Natural killer cell treated with Interleukin-12 subunit alpha and Interleukin-12 subunit beta and Interleukin-15 and Interleukin-18, amount 100 ng/mL, for 72 hours (primary cell): ENCODE measurements at places on chromosomes 6 and 20.

GRCh38 chr6:111598181-111598580, 7.5 kb downstream of the TRAF3IP2 start:
- no peak for DNase-seq

GRCh38 chr6:135461208-135461607, 36.3 kb downstream of the AHI1 start:
- DNase-seq, result no peak

GRCh38 chr6:154297721-154298120, 58.9 kb downstream of the IPCEF1 start:
- DNase-seq, result no peak

GRCh38 chr6:39228992-39229767, at the start of gene KCNK5:
TSS of gene KCNK5 (minus strand) at chr6:39229475. CDS start at chr6:39229111, 364 bp downstream.
- peak; percentile 83 for DNase-seq

GRCh38 chr6:12149944-12150510, 137.9 kb downstream of the HIVEP1 start:
- no peak for DNase-seq

GRCh38 chr6:70369332-70369950, 43.9 kb upstream of the FAM135A start:
- DNase-seq, result peak; percentile 77

DNA sequence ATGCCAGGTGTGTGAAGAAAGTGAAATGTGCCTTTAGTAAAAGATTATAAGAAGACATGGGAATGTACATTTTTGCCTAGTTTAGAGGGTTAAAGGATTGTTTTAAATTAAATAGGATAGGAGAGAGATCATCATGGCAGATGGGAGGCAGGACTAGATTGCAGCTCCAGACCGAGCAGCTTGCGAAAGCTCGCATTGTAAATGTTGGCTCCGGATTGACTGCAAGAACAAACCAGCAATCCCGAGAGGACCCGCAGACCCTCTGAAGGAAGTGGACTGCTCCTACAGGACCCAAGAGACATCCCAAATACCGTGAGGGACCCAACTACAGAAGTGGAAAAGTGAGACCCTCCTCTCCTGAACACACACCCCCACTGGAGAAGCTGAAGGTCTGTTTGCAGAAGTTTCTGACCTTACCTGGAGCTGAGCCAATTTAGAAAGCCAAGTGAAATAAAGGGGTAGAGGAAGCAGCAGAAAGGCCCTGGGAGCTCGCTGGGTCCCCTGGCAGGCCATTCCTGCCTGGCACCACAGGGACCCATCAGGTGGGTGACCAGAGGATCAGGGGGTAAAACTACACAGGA, 30.0 kb upstream of the TPD52L1 start:
- no peak for DNase-seq

DNA sequence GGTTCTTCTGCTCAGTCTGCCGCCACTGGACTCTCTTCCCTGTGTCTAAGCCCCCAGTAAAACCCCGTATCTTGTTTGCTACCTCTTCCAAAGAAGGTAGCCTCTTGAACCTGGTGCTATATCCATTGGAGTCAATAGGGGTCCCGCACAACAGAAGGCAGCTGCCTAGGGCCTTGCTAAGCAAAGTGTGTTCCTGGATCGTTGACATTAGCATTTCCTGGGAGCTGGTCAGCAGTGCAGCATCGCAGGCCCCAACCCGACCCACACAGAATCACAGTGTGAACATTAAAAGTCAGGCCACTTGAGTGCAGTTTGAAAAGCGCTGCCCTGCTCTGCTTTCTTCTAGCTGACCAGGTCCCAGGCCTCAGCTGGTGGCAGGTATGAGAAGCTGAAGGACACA, 2.9 kb downstream of the ADA start:
- DNase-seq, result peak; percentile 25

- no peak for DNase-seq
Measured at GRCh38 chr6:132466952-132467351, 46.0 kb downstream of the STX7 start.

DNA sequence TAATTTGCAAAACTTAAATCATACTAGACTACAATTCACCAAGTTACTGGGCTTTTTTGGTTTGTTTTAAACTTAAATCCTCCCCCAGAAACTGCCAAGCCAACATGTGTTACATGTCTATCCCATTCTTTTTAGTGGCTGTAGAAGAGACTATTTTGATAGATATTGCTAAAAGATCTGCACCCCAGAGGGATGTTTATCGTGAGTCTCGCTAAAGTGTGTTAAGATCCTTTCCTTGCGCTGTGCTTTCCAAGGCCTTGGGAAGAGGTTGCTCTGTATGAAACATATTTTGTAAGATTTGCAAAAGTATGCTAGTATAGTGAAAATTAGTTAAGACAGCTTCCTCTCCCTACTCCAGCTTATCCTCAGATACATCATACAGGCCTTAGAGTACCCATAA, 63.0 kb downstream of the GPX5 start:
- no peak for DNase-seq

GRCh38 chr6:72825315-72825911, 203.5 kb downstream of the KCNQ5 start:
- no peak for DNase-seq

DNA sequence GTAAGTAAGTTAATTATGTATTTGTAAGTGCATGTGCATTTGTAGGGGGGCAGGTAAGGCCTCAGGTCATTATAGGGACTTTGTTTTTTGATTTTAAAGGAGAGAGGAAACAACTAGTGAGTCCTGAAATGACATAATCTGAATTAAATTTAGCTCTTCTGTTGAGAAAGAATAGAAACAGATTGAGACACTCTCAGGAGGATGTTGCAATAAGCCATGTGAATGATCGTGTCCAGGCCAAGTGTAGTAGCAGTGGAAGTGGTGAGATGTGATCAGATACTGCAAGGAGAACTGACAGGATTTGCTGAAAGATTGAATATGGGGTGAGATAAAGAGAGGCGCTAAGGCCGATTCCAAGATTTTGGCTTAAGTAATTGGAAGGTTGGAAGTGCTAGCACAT, 2.6 kb upstream of the CENPW start:
- no peak for DNase-seq

DNA sequence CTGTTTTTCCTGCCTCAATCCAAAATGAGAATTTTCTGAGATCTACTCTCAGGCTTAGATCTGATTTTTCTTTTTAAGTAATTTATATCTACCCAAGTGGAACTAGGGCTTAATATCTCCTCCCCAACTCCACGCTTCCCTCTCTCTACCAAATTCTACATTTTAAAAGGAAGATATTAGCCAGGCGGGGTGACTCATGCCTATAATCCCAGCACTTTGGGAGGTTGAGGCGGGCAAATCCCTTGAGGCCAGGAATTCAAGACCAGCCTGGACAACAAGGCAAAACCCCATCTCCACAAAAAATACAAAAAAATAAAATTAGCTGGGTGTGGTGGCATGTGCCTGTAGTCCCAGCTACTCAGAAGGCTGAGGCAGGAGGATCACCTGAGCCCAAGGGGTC, 61.0 kb downstream of the MTFR2 start:
- no peak for DNase-seq

GRCh38 chr6:159642481-159642880, 50.6 kb downstream of the SOD2 start:
- DNase-seq, result no peak

DNA sequence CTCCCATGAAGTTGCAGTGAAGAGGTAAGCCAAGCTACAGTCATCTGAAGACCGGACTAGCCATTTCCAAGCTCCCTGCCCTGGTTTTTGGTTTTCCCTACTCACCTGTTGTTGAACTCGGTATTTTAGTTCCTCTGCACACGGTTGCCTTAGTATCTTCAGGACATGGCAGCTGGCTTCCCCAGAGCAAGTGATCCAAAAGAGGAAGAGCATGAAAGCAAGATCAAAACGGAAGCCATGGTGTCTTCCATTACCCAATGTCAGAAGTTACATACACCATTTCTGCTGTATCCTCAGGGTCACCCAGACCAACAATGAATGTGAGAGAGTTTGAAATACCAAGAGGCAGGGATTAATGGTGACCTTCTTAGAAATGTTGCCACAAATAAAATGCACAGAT, 276.6 kb upstream of the CNR1 start:
- no peak for DNase-seq

- DNase-seq, result no peak
Measured at GRCh38 chr20:50658804-50659380, 32.5 kb downstream of the RIPOR3 start.

GRCh38 chr20:55515832-55516231, 489.5 kb downstream of the CBLN4 start:
- DNase-seq, result no peak

- DNase-seq, result no peak
Measured at GRCh38 chr20:14821251-14821650, 483.8 kb upstream of the FLRT3 start.

DNA sequence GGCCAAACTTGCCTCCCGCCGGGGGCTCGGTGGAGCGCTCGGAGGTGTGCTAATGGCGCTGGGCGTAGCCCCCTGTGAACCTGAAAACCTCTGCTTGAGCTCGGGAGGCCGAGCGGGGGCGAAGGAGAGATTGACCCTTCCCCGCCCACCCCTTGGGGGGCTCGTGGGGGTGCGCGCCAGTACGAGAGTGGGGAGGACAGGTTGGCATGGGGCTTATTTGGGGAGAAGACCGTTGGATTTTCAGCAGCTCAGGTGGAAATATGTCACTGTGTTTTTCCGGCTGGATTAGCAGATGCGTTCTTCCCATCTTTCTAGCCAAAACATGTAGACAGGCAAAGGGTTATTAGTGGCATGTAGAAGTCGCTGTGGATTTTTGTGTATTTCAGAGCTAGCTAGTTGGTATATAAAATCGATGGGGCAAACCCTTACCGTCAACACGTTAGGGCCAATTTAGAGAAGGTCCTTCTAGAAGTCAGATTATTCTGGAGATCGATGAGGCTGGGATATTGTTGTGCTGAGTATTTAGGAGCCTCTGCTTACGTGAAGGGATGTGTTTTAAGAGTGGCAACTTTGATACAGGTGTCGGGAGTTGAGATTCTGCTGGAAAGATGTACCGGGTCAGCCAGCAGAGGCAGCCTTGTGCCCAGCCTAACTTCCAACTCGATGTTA, 525 bp downstream of the NCOA7 start:
- no peak for DNase-seq

- DNase-seq, result no peak
Measured at GRCh38 chr20:24836041-24836533, 113.0 kb upstream of the CST7 start.

DNA sequence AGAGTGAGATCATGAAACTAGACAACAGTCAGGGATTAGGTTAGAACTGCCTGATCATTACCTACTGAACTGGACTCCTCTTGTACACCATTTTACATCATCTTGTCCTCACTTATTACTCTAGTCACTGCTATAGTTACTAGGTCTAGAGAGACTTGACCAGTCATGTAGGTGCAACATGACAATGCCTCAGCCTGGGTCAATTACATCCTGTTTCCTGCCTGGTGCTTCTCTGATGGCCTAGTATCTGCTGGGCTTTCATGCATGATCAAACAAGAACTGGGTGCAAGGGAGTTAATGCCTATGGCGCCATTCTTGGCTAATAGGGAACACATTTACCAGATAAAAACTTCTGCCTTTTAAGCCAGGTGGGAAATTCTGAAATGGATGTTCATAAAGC, 39.2 kb upstream of the MMS22L start:
- DNase-seq, result no peak

DNA sequence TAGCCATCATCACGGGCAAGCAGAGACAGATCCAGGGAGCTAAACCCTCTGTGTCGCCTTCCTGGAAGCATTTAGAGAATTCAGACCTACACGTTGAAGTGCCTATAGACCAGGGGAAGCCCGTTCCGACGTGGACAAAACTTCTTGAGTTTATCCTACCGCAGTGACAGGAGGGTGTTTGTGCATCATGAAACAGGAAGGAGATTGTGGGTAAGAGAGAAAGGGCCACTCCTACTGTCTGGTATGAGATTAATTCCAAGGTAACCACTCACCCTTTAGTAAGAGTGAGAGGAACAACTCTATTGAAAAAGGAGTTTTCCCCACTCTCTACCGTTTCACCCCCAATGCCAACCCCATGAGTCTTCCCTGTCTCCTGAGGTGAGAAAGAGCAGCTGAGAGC, 133.7 kb downstream of the TFAP2C start:
- DNase-seq, result no peak

GRCh38 chr20:32526125-32526524, 59.0 kb downstream of the NOL4L start:
- DNase-seq, result peak; percentile 58

DNA sequence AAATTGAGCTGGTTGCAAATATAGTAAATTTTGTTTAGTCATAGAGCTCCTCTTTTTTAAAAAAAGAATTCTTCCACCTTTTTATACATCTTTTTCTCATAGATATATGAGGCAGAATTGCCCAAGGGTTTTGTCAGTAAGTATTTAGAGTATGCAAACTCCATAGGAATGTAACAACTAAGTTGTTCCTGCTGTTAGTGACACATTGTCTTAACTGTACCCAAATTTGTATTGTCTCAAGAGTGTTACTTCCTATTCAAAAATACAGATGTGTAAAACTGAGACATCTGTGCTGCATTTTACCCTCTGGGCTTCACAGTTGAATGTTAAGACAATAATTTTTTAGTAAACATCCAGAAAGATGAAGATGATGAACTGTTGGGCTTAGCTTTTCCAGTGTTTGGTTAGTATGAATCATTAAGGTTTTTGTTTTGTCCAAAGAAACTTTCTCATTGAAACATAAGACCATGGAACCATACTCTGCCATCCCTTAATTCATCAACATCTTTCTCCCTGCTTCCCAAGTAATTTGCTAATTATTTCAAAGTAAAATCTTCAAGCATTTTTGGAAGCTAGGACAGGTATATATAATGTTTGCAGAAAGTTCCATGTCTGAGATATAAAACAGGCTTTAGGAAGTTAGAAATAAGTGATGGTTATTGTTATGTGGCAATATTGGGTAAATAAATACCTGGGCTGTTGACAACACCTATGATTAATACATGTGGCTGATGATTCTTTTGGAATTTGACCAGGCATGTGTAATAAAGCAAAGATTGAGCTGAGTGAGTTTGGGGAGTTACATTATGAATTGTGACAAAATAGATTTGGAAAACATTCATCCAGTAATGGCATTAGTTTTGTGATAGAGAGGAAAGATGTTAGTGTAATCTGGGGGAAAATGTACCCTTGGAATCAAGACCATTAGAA, 11.2 kb downstream of the OGFRL1 start:
- DNase-seq, result no peak

GRCh38 chr20:35333606-35334005, 41.4 kb upstream of the FAM83C start:
- no peak for DNase-seq

DNA sequence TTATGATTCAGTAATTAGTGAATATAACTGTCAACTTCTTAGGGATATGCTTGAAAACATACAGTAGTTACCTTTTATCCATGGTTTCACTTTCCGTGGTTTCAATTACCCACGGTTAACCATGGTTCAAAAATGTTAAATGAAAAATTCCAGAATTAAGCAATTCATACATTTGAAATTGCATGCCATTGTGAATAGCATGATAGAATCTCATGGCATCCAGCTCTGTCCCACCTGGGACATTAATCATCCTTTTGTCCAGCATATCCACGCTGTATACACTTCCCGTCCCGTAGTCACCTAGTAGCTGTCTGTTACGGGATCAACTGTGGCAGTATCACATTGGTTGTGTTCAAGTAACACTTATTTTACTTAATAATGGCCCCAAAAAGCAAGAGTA, 781.7 kb upstream of the CITED2 start:
- no peak for DNase-seq
